HFF-Myc (cell line): ENCODE measurements at places on chromosomes 11 and 22.
A peak's percentile ranks its signal among the peaks of the same experiment; 100 is the strongest.

GRCh38 chr11:2901196-2901796 lies 15.7 kb upstream of the CDKN1C start:
- DNase-seq: no peak

DNA sequence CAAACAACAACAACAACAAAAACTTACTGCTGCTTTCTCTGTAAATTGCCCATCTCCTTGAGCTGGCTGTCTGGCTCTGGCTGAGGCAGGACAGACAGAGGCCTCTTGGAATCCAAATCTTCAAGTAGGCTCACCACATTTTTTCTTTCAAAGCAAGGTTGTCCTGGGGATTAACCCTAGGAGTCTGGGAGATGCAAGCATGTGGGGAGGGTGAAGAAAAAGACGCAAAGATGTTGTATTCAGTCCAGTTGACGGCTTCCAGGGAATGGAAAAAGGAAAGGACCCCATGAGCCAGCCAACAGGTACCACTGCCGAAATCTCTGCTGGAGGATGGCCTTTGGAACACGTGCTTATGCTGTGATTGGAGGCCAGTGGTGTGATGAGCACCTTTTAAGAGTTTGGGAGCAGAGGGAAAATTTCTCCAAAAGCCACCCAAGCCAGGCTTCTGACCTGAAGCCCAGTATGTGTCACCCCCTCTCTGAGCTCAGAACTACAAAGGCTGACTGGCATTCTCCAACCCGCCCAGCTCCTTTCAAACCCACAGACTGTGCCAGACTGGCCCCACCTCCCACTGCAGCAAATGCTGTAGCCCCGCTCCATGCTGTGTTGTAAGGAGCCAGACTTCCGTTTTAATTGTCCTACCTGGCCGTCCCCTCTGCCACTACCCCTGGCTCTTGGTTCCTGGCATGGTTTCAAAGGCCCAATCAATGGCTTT lies 10.8 kb downstream of the BLID start:
- DNase-seq: no peak

DNA sequence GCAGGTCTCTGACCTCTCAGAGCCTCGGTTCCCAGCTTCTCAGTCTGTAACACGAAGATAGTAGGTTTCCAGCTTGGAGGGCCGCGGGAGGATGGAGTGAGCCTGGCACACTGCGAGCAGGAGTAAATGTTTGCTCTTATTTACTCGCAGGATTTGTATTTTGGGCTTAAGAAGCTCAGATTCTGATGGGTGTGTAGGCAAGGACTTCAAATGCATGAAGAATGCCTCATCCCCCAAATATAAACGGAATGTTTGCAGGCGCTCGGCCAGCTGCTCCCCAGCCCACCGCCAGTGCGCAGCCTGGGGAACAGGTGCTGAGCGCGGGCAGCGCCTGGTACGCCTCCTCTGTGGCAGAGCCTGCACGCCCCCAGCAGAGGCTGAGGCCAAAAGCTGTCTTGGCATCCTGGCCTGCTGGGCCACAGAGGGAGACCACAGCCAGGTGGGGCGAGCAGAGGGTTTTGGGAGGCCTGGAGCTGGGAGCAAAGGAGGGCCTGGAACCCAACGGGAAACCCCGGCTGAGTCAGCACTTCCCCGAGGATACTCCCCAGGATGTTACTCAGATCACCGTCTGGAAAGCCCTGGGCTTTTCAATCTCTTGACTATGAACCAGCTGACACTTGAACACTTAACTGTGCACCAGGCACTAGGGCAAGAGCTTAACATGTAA lies 9.4 kb downstream of the EHD1 start:
- DNase-seq: peak; percentile 59

GRCh38 chr11:129115652-129116586 lies 76.2 kb downstream of the ARHGAP32 start:
- DNase-seq: no peak
